ENCODE measurements at places on chromosomes 7 and 10.

GRCh38 chr10:112953174-112954159 lies 3.4 kb downstream of the TCF7L2 start:
- peak; percentile 40 for DNase-seq

- DNase-seq = no peak
These were observed 778 bp upstream of the GET4 start for GRCh38 chr7:875476-876076.

GRCh38 chr7:27031289-27032172 lies 64.3 kb downstream of the HOXA1 start:
- DNase-seq = no peak

DNA sequence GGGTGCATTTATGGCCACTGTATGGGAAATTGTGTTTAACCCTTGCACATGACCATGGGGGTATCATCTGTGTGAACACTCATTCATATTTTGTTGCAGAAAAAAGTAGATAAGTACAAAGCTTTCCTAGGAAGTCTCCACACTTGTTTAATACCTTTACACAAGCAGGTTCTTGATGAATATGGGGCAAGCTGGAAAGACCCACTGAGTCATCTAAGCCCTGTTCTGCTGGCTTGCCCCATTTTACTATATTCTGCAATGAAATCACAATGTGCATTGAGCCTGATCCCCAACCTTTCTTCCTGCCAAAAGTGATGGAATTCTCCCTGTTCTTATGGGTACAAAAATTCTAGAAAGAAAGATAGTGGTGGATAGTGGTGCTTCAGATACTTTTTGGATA lies 99.8 kb downstream of the CCDC71L start:
- DNase-seq = no peak

DNA sequence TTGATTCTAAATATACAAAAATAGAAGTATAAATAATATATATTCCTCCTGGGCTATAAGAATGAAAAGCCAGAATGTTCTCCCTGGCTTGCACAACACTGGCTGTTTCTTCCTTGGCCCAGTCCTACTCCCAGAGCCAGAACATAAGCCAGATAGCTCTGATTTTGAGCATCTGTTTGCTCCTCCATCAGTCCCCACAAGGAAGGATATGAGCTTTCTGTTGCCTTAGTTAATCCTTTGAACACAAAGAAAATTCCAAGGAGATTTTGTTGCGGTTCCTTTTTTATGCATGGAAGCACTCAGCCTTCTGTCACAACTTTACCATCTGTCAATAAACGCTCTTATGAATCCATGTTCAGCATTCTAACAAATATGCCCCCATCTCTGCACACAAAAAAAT lies 361.8 kb downstream of the IPMK start:
- no peak for DNase-seq

DNA sequence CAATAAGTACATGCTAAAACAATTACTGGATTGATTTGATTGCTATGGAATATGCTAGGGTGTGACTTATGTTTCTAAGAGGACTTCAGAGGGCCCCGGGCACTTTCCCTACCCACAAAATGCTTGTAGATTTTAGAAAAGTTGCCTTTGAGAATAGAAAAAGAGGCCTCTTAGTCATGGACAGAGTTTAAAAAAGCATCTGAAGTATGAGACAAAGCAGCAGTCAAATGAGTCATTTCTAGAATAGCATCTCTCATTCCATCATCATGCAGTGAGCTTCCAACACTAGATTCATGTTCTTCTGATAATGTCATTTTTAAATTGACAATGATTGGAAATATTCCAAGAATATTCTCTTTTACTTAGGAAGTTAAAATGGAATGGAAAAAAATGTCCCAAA lies 675.1 kb upstream of the PCDH15 start:
- DNase-seq = no peak

DNA sequence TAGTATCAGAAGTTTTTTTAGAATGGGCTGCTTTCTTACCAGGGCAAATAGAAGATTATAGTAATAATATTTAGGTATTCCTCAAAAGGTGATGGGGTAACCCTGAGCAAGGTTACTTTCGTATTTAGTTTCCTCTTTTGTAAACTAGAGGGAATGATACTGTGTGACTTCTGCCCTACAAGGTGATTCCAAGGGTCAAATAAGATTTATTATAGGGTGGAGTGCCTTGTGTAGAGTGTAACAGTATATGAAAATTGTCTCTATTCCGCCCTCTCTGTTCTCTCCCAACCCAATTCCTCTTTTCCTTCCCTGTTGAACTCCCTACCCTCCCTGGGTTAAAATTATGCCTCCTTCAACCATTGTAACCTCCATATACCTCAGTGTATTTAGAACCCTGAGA lies 5.3 kb downstream of the SLC35G1 start:
- no peak for DNase-seq

DNA sequence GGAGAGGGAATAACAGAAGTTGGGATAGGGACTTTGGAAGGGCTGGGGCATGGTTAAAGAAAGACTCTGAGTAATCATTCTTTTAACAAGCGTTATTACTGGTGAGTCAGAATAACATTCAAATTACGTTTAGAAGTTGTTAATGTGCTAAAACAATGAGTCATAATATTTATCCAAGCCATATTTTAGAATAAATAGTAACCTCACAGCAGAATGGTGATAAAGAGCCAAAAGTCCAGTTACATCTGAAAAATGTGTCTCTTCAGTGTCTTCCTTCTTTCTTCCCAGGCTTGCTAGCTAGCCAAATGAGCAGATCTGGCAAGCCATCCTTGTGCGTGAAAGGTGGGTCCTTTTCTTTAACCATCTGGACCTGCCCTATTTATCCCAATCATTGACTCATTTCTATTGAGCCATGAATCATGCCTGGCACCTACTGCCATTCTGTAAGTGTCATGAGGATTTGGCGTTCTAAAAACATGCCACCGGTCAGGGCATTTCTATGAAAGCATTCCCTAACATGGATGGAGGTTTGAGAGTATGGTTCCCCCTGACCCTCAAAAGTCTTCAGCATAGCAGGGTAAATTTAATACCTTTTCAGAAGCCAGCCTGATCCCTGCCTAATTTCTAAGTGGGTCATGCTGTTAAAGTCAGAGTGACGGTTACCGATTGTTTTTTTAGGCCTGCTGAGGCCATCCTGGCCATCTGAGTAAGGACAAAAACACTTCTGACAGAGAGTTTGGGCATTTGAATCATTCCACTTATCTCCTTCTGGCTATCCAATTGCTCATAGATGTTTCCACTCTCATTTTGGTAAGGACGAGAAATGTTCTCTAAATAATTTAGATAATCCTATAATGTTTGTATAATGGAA lies 26.9 kb downstream of the MYPN start:
- no peak for DNase-seq

DNA sequence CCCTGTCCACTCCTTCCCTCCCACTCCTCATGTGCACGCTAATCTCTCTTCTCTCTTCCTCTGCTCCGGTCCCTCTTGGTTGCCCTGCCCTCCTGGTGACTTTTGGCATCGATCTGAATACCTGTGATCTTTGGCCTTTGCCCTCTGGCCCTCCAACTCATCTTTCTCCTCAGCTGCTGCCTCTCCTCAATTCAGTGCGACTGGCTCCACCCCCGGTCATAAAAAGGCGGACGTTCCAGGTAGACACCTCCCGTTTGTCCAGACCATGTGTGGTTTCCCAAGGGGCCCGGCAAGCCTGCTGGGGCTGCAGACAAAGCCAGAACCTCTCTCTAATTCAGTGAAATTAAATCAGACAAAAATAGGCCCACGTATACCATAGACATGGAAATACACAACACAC lies 96.8 kb downstream of the COL13A1 start:
- peak; percentile 59 for DNase-seq

DNA sequence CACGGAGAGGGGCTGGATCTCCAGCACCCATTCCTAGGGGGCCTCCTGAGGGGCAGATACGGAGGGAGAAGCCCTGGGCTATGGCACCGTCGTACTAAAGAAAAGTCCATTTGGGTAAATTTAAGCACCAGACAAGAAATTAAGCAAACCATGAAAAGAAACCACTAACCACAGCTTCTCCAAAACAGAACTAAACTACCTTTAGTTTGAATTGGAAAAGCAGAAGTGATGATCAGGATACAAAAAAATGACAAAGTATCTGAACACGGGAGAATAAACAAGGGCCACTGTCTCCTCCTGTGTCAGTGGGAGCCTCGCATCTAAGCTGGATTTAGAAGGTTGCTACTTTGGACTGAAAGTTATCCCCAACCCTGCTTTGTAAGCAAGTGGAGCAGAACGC lies 69.1 kb downstream of the DIP2C start:
- DNase-seq = no peak

DNA sequence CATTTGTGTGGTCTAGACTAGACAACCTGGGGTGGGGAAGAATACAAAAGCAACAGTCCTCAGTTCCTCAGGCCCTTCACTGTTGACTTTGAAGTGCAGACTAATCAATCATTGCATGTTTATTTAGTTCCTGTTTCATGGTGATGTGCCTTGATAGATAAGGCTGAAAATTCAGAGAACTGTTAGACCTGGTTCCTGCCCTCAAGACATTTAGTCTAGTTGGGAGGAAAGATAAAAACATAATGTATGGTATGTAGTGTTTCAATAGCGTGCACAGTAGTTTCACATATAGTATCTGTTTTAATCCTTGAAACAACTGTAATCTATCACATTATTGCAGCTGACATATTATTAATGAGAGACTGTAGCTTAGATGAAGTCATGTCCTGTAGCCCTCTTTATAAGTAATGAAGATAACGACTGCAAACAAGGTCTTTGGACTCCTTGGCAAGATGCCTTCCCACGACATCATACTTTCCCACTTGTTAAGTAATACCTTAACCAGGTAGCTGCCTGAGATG lies 124.0 kb downstream of the CELF2 start:
- DNase-seq = no peak

- DNase-seq = no peak
These were observed 639.7 kb upstream of the AUTS2 start for GRCh38 chr7:68958571-68958970.

GRCh38 chr7:1579481-1580421 lies 9.9 kb upstream of the PSMG3 start:
- DNase-seq = peak; percentile 78

GRCh38 chr7:38632411-38632810 lies 1.2 kb upstream of the AMPH start:
- DNase-seq = no peak

- DNase-seq = no peak
These were observed 37.3 kb downstream of the PAX2 start for GRCh38 chr10:100782461-100783244.

DNA sequence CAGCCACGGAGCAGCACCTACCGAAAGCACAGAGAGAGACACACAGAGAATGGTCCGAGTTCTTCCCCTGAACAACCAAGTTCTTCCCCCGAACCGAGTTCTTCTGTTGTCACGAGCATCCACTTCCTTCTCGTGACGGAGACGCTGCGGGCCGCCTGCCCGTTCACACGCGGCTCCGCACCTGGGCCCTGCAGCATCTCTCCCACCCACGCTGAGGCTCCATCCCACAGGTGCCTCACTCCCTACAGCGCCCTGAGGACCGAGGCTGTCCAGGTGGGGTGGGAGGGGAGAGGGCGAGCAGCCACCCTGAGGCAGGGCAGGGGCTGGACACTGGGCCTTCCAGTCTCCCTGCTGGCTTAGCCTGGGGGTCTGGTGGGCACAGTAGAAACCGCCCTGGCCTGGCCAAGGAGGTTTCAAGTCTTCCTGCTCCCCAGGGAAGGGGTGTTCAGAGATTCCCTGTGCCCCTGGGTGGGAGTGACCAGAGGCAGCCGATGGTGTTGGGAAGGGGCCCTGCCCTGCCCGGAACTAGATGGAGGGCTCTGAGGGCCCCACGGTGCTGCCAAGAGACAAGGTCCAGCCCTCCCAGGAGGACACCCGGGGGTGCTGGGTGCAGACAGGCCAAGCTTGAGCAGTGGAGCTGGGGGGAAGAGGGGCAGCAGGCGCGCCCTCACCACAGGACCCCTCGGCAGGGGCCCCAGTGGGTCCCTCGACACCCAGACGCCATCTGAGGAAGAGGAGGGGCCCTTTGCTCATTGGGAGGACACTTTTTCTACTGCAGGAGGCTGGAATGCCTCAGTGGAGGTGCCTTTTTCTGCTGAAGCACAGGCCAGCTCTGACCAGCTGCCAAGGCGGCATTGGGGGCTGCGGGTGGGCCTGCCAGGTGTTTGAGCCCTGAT lies 5.2 kb upstream of the NKX6-2 start:
- DNase-seq = no peak

- no peak for DNase-seq
These were observed 1.4 kb downstream of the WNT16 start for GRCh38 chr7:121330053-121330833.

DNA sequence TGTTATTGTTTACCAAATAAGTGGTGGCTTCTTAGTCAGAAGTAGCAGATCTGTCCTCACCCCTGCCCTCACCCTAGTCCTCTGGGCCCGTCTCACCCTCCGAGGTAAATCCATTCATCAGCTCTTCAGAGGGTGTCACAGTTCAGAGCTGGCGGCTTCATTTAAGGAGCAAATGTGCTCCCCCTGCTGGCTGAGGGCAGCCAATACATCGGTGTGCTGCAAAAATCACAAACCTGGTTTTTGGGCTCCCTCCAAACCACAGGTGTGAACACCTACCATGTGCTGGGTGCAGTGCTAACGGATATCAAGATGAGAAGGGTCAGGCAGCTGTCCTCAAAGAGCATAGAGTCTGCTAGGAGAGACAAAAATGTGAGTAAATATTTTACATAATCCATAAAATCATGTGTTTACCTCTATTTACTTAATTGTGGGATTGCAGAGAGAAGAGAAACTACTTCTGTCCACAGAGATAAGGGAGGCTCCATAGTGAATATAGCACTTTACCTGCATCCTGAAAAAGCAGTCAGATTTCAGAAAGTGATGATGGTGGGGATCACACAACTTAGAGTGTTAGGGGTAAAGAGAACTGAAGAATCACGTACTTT lies 15.5 kb upstream of the CRTAC1 start:
- DNase-seq = peak; percentile 64

Measured in BE2C (cell line).